Fibroblast of lung (primary cell): ENCODE measurements at places on chromosomes 5 and 9.

- DNase-seq: no peak
- no peaks in the 10 kb centered on the region for H3K36me3 ChIP-seq
- no peaks in the 10 kb centered on the region for H3K27me3 ChIP-seq
- H3K4me1 ChIP-seq: peaks cover 27% of the 10 kb centered on the region
- no peak overlapping the region for H3K27ac ChIP-seq
- H3K4me3 ChIP-seq: no peak overlapping the region
Observed at GRCh38 chr9:111955048-111955447, 58.4 kb downstream of the UGCG start.

GRCh38 chr5:135312255-135312935, 86.6 kb downstream of the MACROH2A1 start:
- no peak overlapping the region for H3K4me3 ChIP-seq
- no peak for DNase-seq
- no peaks in the 10 kb centered on the region for H3K36me3 ChIP-seq
- no peak overlapping the region for H3K27ac ChIP-seq
- no peaks in the 10 kb centered on the region for H3K27me3 ChIP-seq
- peaks cover 20% of the 10 kb centered on the region for H3K4me1 ChIP-seq

- peaks cover 25% of the 10 kb centered on the region for H3K27me3 ChIP-seq
- H3K4me3 ChIP-seq: no peak overlapping the region
- no peaks in the 10 kb centered on the region for H3K4me1 ChIP-seq
- H3K27ac ChIP-seq: no peak overlapping the region
Observed at GRCh38 chr5:176724472-176724871, 77.2 kb downstream of the TSPAN17 start.

- H3K27ac ChIP-seq: no peak overlapping the region
- H3K27me3 ChIP-seq: no peaks in the 10 kb centered on the region
- H3K4me1 ChIP-seq: no peaks in the 10 kb centered on the region
- H3K36me3 ChIP-seq: no peaks in the 10 kb centered on the region
- DNase-seq: no peak
Observed at GRCh38 chr9:89304020-89304833, 6.8 kb upstream of the CKS2 start.

GRCh38 chr9:6605202-6605601, 40.3 kb downstream of the GLDC start:
- no peaks in the 10 kb centered on the region for H3K36me3 ChIP-seq
- no peak overlapping the region for H3K27ac ChIP-seq
- no peak overlapping the region for H3K4me3 ChIP-seq
- H3K27me3 ChIP-seq: no peaks in the 10 kb centered on the region
- no peak for DNase-seq

GRCh38 chr5:56190497-56190896, 42.6 kb downstream of the ANKRD55 start:
- no peaks in the 10 kb centered on the region for H3K27me3 ChIP-seq
- no peaks in the 10 kb centered on the region for H3K36me3 ChIP-seq
- H3K27ac ChIP-seq: no peak overlapping the region
- H3K4me1 ChIP-seq: no peaks in the 10 kb centered on the region

GRCh38 chr9:18490641-18491370, 16.9 kb downstream of the ADAMTSL1 start:
- H3K4me1 ChIP-seq: peaks cover 23% of the 10 kb centered on the region
- DNase-seq: peak; percentile 97
- H3K4me3 ChIP-seq: peak overlapping the region; percentile 36
- H3K27me3 ChIP-seq: no peaks in the 10 kb centered on the region

GRCh38 chr5:147234239-147234824, 494 bp upstream of the STK32A start:
- no peak for DNase-seq
- peak overlapping the region; percentile 67 for H3K4me3 ChIP-seq
- H3K27me3 ChIP-seq: peaks cover 11% of the 10 kb centered on the region
- no peaks in the 10 kb centered on the region for H3K36me3 ChIP-seq

GRCh38 chr5:50675385-50675784, 8.9 kb downstream of the PARP8 start:
- no peaks in the 10 kb centered on the region for H3K27me3 ChIP-seq
- no peaks in the 10 kb centered on the region for H3K36me3 ChIP-seq
- no peak for DNase-seq
- no peak overlapping the region for H3K4me3 ChIP-seq
- no peaks in the 10 kb centered on the region for H3K4me1 ChIP-seq

DNA sequence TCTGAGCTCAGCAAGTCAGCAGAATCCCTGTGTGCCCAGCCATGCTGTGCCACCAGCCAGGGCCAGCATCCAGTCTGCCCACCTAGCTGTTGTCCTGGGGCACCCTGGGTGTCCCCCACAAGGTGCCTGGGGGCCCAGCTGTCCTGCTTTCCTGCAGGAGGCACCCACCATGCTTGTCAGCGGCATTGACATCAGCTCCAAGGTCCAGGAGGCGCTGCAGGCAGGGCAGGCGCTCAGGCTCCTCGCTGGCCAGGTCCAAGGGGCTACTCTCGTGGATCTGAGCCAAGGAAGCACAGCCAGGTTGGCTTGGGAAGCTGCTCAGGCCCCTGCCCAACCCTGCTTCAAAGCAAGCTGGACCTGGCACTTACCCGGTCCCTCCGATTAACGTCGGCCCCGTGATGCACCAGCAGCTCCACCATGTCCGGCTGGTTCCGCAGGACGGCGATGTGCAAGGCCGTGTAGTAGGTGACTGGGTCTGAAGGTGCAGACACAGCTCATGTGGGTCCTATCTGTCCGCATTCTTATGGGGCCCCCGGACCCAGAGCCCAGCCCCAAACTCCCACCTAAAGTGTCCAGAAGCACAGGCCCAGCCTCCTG, 2.8 kb downstream of the ASB6 start:
- no peaks in the 10 kb centered on the region for H3K27me3 ChIP-seq
- H3K4me1 ChIP-seq: peaks cover 9% of the 10 kb centered on the region
- H3K4me3 ChIP-seq: no peak overlapping the region

GRCh38 chr5:179793468-179794139, at the start of gene LTC4S:
LTC4S (plus strand) TSS chr5:179793986; CDS start chr5:179794081, 95 bp downstream.
- peaks cover 6% of the 10 kb centered on the region for H3K4me1 ChIP-seq
- no peak within 1 kb of the TSS for H3K27ac ChIP-seq
- peak; percentile 73 for DNase-seq
- H3K4me3 ChIP-seq: no peak within 1 kb of the TSS
- no peaks in the 10 kb centered on the region for H3K27me3 ChIP-seq

DNA sequence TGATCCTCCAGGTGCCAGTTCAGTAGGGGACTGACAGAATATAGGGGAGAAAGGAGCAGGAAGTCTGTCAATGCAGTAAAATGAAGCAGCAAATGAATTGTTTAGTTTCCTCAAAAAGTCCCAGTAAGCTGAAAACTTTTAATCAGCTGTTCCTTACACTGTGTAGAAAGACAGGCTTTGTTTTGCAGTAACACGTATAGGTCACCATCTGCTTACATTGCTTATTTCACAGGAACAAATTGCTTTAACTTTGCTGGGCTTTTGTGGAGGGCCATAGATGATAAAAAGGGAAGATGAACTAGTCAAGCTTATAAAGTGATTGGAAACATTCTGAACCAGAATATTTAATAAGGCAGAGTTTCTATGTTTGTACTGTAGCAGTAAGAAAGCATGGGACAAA, 331.3 kb upstream of the RFX3 start:
- H3K36me3 ChIP-seq: no peaks in the 10 kb centered on the region
- H3K27me3 ChIP-seq: no peaks in the 10 kb centered on the region
- no peak overlapping the region for H3K27ac ChIP-seq
- no peak overlapping the region for H3K4me3 ChIP-seq
- DNase-seq: peak; percentile 33

GRCh38 chr9:134678666-134679443, 37.3 kb downstream of the COL5A1 start:
- no peaks in the 10 kb centered on the region for H3K27me3 ChIP-seq
- peaks cover 4% of the 10 kb centered on the region for H3K36me3 ChIP-seq
- H3K4me1 ChIP-seq: peaks cover 14% of the 10 kb centered on the region
- no peak for DNase-seq

DNA sequence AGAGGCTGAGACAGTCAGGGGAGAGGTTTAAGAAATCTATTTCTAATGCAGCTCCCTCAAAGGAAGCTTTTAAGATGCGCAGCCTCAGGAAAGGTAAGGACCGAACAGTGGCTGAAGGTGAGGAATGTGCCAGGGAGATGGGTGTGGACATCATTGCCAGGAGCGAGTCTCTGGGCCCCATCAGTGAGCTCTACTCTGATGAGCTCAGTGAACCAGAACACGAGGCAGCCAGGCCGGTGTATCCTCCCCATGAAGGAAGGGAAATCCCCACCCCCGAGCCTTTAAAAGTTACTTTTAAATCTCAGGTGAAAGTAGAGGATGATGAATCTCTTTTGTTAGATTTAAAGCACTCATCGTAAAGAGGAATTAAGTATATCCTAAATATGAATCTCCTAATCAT, 8.2 kb downstream of the CAVIN4 start:
- DNase-seq: no peak
- no peak overlapping the region for H3K4me3 ChIP-seq
- H3K36me3 ChIP-seq: no peaks in the 10 kb centered on the region
- peaks cover 11% of the 10 kb centered on the region for H3K4me1 ChIP-seq
- no peak overlapping the region for H3K27ac ChIP-seq
- H3K27me3 ChIP-seq: no peaks in the 10 kb centered on the region

DNA sequence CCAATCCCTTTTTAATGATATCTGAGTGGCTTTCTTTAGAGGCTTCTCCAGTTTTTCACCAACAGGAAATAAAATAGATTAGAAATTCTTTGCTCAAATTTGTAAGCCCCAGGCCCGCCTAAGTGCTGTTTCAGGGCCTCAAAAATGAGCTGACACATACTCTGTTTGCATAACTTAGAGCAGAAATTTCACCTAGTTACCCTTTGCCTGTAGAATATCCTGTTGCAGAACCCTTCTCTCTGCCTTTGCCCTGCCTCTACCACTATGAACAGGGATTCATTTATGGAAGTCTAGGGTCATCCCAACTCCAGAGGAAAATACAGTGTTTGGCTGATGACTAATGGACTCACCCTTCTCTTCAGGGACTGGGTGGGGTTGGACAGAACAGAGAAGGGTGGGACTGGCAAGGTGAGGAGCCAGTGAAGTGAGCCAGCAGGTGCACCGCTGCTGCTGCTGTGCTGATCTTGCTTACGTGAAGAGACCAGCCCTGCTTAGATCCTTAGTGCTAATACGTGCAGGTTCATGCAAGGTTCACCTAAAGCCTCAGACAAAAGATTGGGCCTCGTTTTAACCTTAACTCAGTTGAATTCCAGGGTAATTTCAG, 22.8 kb downstream of the OSTF1 start:
- no peaks in the 10 kb centered on the region for H3K27me3 ChIP-seq
- H3K4me1 ChIP-seq: peaks cover 9% of the 10 kb centered on the region
- no peaks in the 10 kb centered on the region for H3K36me3 ChIP-seq
- DNase-seq: no peak
- no peak overlapping the region for H3K27ac ChIP-seq

DNA sequence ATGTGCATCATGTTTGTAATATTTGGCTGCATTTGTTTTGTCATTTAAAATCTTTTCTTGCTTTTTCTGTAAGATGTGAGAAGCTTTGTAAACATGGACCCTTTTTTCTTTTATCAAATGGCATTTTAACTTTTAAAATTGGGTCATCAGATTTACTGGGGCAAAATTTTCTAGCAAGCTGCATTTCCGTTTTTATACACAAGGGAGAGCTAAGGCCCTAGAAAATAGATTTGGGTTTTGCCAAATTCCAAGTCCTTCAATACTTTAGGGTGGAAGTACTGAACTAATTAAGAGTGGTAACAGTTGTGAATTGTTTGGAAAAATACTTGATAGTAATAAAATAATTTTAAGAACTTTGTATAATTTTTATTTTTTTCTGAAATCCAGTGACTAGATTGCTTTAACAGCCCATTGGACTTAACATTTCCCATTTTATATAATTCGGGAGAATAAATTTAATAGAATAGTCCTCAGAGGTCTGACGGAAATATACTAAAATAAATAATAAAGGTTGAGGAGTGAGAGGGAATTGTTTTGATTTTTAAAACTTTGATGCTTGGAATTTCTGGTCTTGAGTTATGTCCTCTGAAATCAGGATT, 117.4 kb downstream of the SMARCA2 start:
- H3K27me3 ChIP-seq: no peaks in the 10 kb centered on the region
- no peak overlapping the region for H3K4me3 ChIP-seq
- peak; percentile 72 for DNase-seq
- H3K27ac ChIP-seq: no peak overlapping the region
